Muscle of leg (tissue), 16 donors: ENCODE measurements at places on chromosomes 7 and 10. TPM values are rescaled to one million over a fixed set of nuclear protein-coding genes. Genes with fewer than 3 reads are reported as not detected.

Gene CLDN3
- total RNA-seq = 0.13 TPM

- DNase-seq = no peak
These were observed 26.2 kb upstream of the ECHDC3 start for GRCh38 chr10:11715815-11716494.

Gene OGDHL
- total RNA-seq = 0.31 TPM

- DNase-seq = no peak
These were observed 48.6 kb downstream of the CRTAC1 start for GRCh38 chr10:97981816-97982215.

DNA sequence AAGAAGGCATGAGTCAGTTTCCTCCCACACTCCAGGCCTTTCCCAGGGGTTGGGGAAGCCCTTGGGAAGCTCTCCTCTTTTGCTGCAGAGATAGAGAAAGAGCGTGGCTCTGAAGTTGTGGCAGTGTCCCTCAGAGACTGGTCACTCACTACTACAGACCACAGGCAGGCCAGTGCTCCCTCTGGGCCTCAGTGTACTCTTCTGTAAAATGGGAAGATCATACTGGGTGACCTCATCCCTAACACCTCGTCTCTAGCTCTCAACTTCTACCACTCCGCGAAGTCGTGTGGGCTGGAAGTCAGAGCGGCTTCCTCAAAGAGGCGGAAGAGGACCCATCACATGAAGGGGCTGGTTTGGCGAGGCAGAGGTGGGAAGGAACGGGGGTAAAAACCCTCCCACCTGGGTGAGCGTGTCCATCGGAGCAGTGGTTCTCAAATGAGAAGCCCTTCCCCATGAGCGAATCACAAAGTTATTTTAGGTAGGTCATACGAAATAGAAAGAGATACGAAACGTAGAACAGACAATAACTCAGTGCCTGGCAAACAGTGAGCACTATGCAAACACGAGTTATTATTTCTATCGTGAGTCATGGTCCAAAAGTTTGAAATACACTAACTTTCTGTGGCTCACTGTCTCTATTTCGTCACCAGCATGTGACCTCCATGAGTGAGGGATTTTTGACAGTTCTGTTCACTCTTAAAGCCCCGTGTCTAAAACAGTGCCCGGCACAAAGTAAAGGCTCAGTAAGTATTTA, 32.7 kb downstream of the PRKAG2 start:
- DNase-seq = no peak

DNA sequence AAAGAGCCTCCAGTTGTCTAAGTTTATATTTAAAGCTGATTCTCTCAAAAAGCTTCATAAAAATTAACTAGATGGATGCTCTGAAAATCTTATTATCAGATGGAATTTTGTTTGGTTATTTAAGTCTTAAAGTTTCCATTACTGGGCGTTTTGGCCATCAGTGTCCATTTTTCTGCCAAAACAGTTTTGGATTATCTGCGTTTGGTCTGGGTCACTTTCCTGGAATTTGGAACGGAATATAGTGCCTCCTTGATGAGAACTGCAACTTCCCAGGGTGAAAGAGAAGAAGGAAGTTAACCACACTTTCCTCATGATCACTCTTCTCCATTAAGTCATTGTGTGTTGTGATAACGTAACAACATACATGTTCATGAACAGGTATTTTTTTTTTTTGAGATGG, 764.9 kb upstream of the AUTS2 start:
- peak; percentile 85 for DNase-seq

- peak; percentile 79 for DNase-seq
These were observed 170.8 kb upstream of the HABP2 start for GRCh38 chr10:113381981-113382509.

DNA sequence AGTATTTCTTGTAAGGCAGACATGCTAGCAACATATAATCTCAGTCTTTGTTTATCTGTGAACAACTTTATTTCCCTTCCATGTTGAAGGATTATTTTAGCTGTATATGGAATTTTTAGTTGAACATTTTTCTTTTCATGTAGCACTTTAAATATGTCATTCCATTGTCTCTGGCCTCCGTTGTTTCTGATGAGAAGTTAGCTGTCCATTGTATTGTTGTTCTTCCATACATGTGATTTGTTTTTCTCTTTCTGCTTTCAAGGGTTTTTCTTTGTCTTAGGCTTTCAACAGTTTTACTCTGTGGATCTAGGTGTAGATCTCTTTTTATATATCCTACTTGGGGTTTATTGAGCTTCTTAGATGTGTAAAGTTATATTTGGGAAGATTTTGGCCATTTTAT, 66.3 kb upstream of the COMTD1 start:
- DNase-seq = no peak

DNA sequence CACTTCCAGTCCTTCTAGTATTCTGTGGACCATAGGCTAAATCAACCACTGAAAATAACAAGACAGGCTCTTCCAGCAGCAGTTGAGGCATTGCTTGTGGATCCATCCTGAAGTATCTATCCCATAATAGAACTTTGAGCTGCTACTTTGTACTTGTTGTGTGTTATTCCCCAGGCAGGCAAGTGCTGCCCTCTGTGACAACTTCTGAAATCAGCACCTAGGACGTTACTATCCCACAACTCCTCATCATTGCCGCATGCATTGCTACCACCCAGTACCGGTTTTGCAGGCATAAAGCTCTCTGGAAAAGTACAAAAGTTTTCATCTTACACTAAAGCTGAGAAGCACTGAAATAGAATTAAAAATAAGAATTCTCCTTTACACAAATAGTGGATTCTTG, 145.3 kb downstream of the HTR7 start:
- DNase-seq = no peak

Gene TAS2R3
- 1.5 TPM for total RNA-seq

Gene ZFYVE27
- total RNA-seq = 10.7 TPM

DNA sequence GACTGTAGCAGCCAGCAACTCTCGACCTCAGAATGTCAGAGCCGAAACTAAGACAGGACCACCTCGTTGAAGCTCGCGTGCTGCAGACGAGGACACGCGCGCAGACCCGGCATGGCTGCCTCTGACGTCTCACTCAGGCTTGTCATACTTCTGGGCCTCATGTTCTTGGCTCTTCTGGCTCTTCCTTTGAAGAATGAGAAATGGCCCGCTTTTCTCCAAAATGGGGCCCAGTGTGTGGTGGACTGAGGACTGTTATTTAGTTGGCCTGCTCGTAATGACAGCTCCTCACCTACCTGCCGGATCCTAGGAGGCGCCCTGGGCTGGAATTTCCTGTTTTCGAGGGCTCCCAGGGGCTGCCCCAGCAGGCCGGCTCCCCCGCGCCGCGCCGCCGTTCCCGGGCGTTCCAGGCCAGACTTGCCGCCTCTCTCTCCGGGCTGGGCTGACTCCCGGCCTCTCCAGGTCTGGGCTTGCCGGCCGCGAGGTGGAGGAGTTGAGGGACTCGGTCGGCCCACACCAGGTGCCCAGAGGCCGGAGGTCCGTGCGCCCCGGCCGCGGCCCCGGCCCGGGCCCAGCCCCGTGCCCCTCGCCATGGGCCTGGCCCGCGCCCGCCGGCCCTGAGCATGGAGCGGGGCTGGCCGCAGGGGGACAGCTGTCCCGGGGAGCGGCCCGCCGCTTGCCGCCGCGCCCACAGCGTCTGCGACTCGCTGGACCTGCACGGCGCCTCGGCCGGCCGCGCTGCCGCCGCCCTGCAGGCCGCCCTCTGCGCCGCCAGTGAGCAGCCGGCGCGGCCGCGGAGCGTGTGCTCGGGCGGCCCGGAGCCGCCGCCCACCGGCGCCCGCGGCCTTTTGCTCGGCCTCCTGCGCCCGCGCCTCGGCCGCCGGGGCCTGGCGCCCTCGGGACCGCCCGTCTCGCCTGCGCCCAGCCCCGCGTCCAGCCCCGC, 28.1 kb downstream of the AGAP3 start:
- DNase-seq = no peak

GRCh38 chr7:16734148-16734726, 19.3 kb upstream of the TSPAN13 start:
- DNase-seq = no peak

GRCh38 chr10:5563321-5563961, 38.7 kb downstream of the CALML3 start:
- DNase-seq = peak; percentile 52

- DNase-seq = no peak
These were observed 5.7 kb downstream of the ARHGAP22 start for GRCh38 chr10:48598936-48599829.
